T-cell (primary cell): ENCODE measurements at places on chromosomes 16 and 17.

GRCh38 chr17:15485045-15485444 lies 17.6 kb upstream of the CDRT4 start:
- no peak for DNase-seq

DNA sequence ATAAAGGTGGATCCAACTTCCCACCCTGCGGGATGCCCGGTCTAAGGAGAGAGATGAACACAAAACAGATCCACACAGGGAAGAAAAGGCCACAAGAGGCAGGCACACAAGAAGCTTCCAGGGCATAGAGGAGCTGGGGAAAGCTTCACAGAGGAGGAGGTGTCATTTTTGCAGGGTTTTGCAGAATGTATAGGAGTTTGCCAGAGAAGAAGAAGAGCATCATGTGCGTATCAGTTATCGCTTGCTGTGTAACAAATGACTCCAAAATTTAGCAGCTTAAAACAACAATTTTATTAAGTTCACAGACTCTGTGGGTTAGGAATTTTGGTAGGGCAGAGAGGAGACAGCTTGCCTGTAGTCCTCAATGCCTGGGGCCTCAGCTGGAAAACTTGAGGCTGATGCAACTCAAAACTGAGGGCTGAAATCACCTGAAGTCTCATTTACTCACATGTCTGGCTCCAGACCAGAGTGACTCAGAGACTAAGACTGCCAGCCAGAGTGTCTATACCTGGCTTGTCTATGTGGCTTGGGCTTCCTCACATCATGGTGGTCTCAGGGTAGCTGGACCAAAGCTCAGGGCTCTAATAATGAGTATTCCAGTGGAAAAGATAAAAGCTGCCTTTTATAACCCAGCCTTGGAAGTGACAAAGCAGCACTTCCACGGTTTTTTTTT lies 33.9 kb upstream of the ZNF423 start:
- no peak for DNase-seq

DNA sequence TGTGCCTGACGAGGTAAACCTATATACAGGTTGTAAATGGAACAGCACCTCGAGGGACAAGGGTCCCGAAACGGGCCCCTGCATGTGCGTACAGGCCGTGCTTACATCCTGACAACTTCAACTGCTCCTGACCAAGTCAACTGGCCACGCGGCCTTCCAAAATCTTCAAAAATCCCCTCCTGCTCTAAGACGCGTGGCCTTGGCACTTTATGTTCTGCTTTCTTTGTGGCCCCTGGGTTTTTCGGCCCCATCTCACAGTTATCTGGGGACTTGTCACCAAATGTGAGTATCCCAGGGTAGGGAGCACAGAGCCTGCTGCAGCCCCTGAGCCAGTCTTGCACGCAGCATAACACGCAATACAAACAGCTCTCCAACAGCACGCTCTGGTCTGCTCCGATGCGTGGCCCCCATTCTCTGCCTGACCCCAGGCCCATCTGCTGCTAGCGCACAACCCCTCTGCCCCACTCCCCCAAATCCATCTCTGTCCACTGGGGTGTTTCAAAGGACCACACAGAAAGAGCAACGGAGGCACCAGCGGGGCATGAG lies 659 bp downstream of the RPH3AL start:
- DNase-seq: no peak

DNA sequence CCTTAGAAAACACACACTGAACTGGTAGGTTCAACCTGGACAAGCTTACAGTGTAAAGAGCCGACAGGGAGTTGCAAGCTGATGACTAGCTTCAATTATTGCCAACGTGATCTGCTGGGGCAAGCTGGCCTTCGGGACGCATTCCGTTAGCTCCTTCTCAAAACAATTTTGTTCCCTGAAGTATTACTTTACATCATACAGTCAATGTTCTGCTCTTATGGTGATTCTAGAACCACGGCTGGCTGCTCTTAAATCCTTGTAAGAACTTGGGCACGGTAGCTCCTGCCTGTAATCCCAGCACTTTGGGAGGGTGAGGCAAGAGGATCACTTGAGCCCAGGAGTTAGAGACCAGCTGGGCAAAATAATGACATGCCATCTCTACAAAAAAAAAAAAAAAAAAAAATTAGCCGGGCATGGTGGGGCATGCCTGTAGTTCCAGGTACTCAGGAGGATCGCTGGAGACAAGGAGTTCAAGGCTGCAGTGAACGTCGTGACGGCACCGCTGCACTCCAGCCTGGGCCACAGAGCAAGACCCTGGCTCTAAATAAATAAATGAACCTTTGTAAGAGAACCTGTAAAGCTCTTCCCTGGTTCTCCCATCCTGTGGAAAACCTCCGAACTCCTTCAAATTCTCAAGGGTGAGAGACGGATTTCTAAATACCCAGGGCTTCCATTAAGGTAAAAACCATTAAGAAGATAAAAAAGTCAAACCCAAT lies 2.0 kb downstream of the CDIP1 start:
- DNase-seq: no peak

DNA sequence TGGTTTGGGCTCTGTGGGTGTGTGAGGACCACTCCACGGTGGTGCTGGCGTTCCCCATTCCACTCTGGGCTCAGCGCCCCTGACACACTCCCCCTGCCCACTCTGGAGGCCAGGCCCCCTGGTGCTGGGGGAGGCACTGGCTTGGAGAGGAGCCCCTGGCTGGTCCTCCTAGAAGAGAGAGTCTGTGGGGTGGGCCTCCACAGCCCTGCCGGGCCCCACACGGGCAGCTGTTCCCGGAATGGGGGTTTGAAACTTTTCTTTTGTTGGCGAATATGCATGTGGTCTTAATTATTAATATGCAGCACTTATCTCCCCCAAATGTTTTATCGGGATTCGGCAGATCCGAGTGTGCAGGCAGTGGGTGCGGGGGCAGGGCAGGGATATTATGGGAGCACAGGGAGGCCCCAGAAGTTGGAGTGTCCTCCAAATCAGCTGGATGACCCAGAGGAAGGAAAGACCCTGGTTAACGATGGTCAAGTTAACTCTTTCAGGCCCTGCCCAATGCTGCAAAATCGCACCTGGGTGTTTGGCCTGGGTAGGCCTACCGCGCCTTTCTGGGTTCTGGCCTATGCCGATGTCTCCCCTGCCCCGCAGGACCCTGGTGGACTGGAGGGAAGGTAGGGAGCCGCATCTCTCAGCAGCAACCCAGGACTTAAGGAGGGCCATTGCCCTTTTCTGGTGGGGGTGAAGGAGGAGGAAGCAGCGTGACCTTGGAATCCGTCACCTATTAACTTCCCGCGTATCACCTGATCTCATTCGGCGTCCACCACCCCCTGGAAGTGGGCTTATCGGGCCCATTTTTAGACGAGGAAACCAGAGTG lies 36.0 kb downstream of the TMEM235 start:
- no peak for DNase-seq

DNA sequence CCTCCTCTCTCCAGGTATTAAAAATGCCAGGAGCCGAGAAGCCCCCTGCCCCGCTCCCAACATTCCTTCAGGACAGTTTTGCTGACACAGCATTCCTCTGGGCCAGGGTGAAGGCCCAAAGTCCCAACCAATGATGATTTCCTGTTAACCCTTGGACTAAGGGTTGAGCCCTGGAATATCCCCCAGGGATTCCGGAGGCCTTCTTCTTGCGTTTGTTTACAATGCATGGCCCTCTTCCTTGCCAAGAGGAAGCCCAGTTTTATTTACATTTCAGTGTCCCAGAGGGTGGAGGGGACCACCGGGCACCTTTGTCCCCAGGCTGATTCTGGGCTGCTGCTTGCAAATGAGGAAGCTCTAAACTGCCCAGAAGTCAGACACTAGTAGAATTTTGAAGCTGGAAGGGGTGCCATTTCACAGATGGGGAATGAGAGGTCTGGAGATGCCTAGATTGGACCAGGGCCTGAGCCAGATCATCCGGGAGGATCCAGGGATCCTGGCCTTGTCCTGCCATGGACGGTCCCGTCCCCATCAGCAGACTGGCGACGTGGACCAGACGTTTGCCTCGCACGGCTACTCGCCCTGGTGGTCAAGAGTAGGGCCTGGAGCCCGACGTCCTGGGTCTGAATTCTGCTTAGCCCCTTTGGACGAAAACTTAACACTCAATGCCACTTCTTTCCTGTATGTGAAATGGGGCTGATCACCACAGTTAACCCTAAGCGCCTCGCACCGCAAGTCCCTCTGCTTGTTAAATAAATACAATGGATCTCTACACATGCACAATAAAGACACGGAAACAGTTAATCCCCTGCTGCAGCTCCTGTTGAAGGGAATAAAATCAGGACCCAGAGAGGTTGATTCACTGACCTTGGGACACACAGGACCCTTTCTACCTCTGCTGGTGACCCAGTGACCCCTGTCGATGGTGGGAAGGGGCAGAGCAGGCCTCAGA lies 55.6 kb upstream of the CIBAR2 start:
- no peak for DNase-seq

GRCh38 chr17:82217120-82217529 lies 4.5 kb upstream of the CCDC57 start:
- DNase-seq: no peak

DNA sequence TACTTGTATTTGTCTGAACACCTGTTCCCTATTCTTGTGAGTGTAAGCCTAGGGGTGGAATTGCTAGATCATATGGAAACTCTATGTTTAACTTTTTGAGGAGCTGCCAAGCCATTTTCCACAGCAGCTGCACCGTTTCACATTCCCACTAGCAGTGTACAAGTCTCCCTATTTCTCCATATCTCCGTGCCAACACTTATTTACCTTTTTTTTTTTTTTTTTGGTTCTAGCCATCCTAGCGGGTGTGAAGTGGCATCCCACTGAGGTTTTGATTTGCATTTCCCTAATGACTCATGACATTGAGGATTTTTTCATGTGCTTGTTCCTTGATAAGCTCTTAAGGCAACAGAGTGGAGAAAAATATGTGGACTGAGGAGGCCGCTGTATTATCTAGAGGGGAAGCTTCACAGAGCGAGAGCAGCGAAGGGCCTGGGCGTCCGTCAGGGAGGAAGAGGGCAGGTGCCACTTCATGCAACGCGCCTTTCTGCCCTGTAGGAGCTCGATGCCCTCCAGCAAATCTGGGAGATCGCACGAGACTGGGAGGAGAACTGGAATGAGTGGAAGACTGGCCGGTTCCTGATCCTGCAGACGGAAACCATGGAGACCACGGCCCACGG lies 50.0 kb downstream of the DNAH2 start:
- no peak for DNase-seq

GRCh38 chr17:66730461-66730923 lies 104.4 kb upstream of the CACNG5 start:
- no peak for DNase-seq

- DNase-seq: no peak
Observed at GRCh38 chr16:90084215-90084950, 7.3 kb upstream of the PRDM7 start.

- no peak for DNase-seq
Observed at GRCh38 chr17:73320601-73321264, 8.9 kb upstream of the CDC42EP4 start.

- DNase-seq: no peak
Observed at GRCh38 chr17:29149431-29150064, 30.6 kb downstream of the MYO18A start.

- no peak for DNase-seq
Observed at GRCh38 chr17:4083187-4083586, 59.6 kb downstream of the ZZEF1 start.

GRCh38 chr17:79779084-79779529 lies 1.2 kb downstream of the CBX2 start:
- no peak for DNase-seq

- no peak for DNase-seq
Observed at GRCh38 chr17:38713456-38714075, 8.5 kb downstream of the MLLT6 start.

DNA sequence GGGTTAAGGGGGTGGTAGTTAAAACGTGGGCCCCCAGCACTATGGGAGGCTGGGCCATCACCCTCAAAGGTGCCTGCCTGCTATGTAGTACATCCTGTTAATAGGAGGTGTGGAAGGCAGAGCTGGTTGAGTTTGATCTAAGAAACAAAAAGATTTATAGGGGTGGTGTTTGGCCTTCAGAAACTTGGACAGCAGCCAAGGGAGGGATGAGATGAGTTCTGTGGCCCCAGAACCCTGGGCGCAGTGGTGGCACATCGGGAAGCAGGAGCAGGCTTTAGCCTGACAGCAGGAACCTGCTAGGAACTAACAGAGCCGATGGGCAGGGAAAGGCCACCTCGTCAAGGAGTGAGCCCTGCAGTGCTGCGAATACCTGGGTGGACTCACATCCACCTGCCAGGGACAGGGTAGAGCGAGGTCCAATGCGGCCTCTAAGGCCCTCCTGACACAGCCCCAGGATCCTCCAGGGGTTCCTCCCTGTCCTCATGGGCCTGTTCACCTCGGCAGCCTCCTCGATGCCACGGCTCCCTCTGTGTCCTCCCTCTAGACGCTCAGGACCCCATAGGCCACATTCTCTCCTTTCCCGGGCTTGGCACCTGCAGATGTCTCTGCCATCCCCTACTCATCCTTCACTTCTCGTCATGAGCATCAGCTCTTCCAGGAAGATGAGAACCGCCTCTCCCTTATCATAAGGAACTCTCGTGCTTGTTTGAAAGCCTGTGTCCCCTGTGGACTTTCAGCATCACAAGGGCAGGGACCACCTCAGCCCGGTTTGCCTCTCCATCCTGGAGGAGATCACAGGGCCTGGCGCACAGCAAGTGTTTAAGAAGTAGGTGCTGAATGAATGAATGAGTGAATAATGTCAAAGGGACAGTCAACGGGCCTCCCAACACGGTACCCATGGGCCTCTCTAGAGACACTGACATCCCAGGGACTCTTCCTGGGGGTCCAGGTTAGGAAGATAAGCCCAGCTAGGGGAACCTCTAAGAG lies 103.5 kb upstream of the TNRC6C start:
- no peak for DNase-seq

DNA sequence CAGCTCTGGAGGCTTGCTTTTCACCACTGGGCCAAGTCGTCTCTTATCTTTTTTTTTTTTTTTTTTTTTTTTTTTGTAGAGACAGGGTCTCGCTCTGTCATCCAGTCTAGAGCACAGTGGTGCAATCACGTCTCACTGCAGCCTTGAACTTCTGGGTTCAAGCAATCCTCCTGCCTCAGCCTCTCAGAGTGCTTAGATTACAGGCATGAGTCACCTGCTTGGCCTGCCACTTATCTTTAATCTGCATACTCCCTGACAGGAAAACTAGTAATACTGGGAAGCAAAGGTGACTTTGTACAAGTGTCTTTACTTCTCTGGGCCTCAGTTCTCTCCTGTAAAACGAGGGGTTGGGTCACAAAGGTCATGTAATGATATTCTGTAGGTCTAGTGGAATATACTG lies 15.0 kb downstream of the NTN1 start:
- DNase-seq: no peak

GRCh38 chr17:47822785-47823184 lies 1.2 kb upstream of the OSBPL7 start:
- no peak for DNase-seq

DNA sequence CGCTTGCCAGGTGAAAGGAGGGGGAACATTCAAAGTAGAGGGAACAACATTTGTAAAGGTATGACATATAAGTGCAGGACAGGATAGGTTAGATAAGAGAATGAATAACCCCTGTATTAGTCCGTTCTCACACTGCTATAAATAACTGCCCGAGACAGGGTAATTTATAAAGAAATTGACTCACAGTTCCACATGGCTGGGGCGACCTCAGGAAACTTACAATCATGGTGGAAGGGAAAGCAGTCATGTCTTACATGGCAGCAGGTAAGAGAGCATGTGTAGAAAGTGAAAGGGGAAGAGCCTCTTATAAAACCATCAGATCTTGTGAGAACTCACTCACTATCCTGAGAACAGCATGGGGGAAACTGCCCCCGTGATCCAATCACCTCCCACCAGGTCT lies 223.8 kb downstream of the SOX9 start:
- no peak for DNase-seq
